Glomerular endothelial cell (primary cell): ENCODE measurements at places on chromosomes 4 and X.
A peak's percentile ranks its signal among the peaks of the same experiment; 100 is the strongest.

- DNase-seq, result no peak
Observed at GRCh38 chrX:109931677-109932076, 71.2 kb upstream of the TMEM164 start.

- no peak for DNase-seq
Observed at GRCh38 chr4:14582677-14583076, 419.6 kb upstream of the CPEB2 start.

GRCh38 chr4:79472693-79473438 lies 64.8 kb upstream of the GK2 start:
- no peak for DNase-seq

DNA sequence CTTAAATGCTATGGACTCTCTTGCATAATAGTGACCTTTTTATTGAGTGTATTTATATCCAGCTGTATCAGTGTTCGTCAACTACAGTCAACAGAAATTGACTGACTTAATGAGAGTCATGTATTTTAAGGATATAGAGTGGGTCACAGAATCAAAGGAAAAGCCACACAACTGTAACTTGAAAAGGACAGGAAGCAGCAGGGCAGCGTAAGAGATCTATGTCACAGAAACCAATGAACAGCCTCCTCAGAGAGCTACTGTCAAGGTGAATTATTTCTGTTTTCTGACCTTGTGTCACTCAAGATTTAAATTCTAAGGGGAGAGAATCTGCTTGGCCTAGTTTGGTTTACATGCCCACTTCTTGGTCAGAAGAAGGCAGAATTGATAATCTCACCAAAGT lies 94.1 kb upstream of the FRAS1 start:
- DNase-seq, result no peak

GRCh38 chr4:78512357-78512920 lies 39.1 kb upstream of the ANXA3 start:
- no peak for DNase-seq

- DNase-seq, result no peak
Observed at GRCh38 chr4:168843635-168844034, 166.4 kb downstream of the CBR4 start.

DNA sequence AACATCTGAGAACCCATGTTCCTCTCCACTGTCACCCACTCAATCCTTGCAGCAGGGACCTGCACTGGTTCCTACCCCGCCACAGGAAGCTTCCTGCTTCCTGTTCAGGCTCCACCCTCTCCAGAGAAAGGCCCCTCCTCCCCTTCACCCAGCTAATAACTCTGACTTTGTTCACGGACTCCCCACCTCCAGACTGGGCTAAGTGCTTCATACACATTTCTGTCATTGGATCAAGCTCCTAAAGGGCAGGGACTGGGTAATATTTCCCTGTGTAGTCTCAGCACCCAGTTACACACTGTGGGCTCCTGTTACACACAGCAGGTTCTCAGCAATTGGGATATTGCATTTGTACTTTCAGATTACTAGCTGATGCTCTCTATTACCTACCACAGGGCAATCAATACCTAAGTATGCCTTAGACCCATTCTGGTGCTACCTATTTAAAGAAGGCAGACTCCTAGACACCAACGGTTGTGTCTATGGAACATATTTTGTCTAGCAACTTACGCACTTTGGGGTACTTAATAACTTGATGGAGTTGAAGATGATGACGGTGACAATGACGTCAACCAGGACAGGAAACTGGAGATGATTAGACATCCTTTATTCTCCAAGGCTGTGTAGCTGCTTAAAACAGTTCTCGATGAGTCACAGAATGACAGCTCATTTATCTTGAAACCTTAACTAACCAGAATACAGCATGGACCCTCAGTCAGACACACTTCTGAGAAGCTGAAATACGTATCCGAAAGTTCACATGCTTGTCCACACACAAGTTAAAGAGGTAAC lies 58.1 kb downstream of the MAML3 start:
- peak; percentile 99 for DNase-seq

DNA sequence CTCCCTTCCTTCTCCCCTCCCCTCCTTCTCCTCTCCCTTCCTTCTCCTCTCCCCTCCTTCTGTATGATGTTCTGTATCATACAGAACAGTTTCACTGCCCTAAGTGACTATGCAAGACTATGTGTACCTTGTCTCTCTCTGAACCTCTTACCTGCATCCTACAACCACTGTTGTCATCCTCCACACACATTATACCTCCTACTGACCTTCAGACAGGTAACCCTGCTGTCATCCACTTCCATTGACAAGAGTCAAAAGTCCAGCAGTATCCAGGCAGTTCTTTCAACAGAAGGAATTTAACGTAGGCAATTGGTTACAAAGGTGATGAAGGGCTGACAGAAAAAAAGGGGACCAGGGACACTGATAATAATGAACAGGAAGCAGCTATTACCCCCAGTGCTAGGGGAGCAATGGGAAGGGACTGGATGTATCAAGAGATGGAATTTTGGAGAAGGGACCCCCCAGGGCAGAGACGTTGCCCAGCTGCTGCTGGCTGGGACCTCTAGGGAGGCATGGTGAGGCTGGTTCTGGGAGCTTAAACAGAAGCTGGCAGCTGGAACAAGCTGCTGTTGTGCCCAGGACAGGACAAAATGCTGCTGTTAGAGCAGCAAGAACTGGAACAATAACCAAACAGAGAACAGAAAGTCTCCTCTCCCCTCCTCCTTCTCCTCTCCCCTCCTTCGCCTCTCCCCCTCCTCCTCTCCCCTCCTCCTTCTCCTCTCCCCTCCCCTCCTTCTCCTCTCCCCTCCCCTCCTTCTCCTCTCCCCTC lies 84.7 kb downstream of the DCTD start:
- no peak for DNase-seq

DNA sequence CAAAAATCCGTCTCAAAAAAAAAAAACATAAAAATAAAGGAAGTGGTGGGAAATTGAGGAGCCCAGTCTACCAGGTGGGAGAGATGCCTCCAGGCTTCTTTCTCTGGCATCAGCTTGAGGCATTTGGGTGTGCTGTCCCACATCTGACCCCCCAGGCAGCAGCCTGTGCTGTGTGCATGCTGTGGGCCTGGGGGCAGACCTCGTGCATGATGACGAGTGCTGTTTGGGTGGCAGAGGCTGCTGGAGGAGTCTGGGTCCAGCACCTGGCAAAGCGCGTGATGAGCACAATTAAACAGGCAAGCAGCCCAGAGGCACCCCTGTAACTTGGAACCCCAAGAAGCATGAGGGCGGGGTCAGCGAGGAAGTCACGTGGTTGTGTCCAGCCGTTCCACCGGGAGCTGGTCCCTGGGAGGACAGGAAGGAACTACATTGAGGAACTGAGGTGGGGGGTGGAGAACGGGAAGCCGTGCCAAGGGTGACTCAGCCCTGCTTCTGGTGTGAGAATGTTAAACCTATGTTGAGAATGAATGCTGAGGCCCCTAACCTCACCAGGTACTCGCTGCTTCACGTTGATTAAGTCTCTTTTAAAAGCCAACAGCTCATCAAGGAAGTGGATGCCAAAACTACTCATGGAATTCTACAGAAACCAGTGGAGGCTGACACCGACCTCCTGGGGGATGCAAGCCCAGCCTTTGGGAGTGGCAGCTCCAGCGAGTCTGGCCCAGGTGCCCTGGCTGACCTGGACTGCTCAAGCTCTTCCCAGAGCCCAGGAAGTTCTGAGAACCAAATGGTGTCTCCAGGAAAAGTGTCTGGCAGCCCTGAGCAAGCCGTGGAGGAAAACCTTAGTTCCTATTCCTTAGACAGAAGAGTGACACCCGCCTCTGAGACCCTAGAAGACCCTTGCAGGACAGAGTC lies 6.1 kb downstream of the TACC3 start:
- no peak for DNase-seq

GRCh38 chr4:109441862-109442458 lies 8.3 kb downstream of the SEC24B start:
- DNase-seq, result no peak
